ENCODE measurements at places on chromosomes 1 and 21.

GRCh38 chr1:46368791-46369190 is 25.3 kb upstream of the FAAH start:
- no peak for DNase-seq

- DNase-seq, result no peak
Measured at GRCh38 chr21:24881506-24881905, 725.8 kb downstream of the MRPL39 start.

GRCh38 chr1:24558902-24559791 is 3.3 kb downstream of the NCMAP start:
- peak; percentile 28 for DNase-seq

GRCh38 chr1:207997486-207998268 is 86.8 kb upstream of the CD34 start:
- DNase-seq, result peak; percentile 35

- DNase-seq, result peak; percentile 7
Measured at GRCh38 chr21:25733859-25734653, 648 bp downstream of the ATP5PF start.

GRCh38 chr21:29436650-29437049 is 137.9 kb downstream of the BACH1 start:
- no peak for DNase-seq

DNA sequence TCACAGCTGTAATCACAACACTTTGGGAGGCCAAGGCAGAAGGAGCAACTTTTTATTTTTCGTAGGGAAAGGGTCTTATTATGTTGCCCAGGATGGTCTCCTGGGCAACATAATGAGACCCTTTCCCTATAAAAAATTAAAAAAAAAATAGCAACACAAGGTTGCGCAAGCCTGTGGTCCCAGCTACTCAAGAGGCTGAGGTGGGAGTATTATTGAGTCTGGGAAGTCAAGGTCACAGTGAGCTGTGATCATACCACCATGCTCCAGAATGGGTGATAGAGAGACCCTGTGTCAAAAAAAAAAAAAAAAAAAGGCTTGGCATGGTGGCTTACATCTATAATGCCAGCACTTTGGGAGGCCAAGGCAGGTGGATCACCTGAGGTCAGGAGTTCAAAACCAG is 131.6 kb downstream of the TRIM33 start:
- DNase-seq, result no peak

DNA sequence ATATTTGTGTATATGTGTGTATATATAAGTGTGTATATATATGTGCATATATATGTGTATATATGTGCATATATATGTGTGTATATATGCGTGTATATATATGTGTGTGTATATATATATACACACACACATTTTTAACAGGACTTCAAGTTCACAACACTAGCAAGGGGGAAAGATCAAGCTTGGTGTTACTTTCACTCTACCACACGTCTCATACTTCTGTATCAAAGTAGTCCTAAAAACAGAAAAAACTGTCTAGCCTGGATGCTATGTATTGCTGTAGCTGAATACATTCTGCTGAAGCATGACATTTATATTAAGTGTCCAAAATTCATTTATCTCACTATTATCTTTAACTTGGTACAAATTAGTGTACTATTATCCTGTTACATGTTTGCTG is 17.9 kb upstream of the ATP6V1G3 start:
- DNase-seq, result no peak

DNA sequence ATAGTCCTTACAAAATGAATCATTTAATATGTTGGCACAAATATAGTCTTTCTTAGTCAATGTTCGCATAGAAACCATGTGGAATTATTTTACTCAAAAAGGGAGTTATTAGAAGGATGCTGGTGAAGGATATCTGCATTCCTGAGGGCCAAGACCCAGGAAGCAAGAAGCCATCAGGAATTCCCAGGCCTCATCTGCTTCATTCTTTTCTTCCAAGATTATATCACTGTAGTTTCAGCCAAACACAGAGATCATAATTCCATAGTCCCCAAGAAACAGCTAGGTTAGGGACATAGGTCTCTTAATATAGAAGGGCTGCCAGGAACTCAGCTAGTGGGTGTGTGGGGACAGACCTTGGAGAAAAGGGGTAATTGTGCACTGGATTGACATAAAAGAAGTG is 28.6 kb upstream of the DISC1 start:
- no peak for DNase-seq

DNA sequence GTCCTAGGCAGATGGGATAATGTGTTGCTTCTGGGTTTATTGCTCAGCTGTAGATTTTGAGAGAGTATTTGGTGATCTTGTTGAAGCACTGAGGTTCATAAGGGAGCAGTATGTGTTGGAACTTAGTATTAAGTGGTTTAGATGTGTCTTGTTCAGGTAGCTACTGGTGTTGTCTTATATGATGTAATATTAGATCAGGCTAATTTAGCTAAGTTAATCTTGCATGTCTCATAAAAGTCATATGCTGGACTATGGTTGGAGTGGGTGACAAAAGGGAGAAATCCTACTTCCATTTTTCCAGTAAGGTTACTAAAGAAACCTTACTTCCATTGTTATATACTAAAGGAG is 196.4 kb downstream of the CLEC20A start:
- no peak for DNase-seq

GRCh38 chr21:46150491-46151121 is 4.8 kb downstream of the FTCD start:
- DNase-seq, result no peak

DNA sequence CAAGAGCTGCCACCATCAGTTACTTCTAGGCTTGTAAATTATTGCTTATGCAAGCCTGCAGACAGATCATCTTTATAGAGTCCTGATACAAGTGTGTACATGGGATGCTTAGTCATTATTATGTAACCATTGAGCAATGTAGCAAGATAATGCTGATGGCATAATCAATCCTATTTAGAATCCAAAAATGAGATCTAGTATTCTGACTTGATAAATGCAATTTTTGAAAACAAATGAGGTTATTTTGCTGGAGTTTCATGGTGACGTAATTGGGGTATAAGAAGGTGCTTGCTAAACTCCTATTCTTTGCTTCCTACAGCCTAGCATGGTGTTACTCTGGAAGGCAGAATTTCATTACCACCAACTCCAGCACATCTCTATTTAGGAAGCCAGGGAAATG is 801.7 kb upstream of the PRMT6 start:
- no peak for DNase-seq

GRCh38 chr1:58333511-58333910 is 213.0 kb downstream of the OMA1 start:
- no peak for DNase-seq

DNA sequence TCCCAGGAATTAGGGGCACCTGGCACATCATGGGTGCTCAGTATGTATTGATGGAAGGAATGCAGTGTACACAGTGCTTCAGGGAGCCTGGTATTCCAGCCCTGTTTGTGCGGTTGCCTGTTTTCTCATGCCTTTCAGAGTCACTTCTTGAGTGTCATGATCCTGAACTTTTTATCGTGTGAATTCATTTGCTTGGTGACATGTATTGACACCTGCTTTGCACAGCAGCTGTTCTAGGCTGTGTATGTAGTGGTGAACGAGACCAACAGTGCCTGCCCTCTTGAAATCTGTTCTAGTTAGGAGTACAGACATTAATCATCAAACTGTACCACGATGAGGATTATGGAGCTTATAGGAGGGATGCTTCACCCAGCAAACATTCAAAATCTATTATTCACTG is 6.1 kb downstream of the HTR6 start:
- DNase-seq, result no peak

GRCh38 chr1:64006276-64007051 is 197.0 kb upstream of the UBE2U start:
- peak; percentile 18 for DNase-seq

DNA sequence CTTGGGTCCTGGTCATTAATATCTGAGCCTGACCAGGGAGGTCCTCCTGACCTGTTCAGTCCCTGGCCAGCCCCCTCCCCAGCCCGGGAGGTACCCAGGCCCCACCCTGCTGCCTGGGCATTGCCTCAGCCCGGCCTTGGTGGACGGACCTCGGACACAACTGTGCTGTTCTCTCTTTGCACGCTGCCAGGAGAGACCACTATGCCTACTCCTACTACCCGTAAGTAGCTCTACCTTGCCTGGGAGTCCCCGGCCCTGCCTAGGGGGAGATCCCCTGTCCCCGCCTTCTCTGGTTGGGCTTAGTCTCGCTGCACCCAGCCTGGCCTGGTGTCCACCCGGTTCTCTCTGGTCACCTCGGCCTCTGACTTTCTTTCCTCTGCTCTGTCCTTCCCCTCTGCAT is 53.2 kb downstream of the PTPRU start:
- no peak for DNase-seq

DNA sequence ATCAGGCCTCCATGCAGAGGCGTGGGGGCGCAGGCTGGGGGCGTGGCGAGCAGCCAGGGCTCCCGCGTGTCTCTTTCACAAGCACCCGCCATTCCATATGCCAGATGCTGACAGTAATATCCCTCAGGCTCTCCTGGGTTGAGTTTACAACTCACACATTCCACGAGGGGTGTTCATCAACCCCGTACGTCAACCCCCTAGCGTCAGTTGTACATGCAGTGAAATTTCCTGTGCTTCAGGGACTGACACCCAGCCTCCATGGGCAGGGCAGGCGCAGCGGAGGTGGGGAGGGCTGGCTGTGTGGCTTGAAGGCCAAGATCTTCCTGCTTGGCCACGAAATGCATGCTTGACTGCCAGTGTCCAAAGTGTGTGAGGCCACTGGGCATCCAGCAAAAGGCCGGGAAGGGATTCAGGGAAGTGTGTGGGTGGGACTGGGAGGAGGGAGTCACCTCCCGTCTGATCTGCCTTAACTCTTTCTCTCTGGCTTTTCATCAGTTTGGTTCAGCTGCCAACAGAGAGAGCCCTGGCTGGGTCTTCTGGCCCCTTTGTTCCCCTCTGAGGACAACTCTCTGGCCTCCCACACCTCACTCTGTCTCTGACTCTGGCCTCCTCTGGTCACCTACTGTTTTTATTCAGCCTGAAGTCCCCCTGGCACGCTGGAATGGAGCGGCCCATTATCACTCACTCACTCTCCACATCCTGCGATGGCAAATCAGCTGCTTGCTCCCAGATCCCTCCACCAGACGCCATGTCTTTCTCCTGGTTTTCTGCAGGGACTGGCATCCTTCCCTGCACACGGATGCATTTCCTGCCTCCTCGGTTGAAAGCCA is 33.8 kb downstream of the CLIC6 start:
- peak; percentile 91 for DNase-seq

DNA sequence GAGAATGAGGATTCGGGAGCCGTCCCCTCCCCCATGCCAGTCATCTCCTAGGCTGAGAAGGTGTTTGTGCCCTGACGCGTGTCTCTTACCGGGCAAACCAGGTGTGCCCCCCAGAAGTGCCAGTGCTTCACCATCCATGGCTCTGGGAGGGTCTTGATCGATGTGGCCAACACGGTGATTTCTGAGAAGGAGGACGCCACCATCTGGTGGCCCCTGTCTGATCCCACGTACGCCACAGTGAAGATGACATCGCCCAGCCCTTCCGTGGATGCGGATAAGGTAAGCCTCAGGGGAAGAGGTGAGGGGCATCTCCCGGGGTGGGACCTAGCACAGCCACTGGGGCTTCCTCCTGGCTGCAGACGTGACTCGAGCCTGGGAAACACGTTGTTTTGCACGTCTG is 959 bp downstream of the PADI6 start:
- no peak for DNase-seq

GRCh38 chr1:12544992-12545391 is 73.0 kb downstream of the DHRS3 start:
- DNase-seq, result no peak

GRCh38 chr1:172144445-172145061 is 275.9 kb upstream of the C1orf105 start:
- DNase-seq, result peak; percentile 98

GRCh38 chr1:111735858-111736544 is 3.2 kb downstream of the INKA2 start:
- no peak for DNase-seq

DNA sequence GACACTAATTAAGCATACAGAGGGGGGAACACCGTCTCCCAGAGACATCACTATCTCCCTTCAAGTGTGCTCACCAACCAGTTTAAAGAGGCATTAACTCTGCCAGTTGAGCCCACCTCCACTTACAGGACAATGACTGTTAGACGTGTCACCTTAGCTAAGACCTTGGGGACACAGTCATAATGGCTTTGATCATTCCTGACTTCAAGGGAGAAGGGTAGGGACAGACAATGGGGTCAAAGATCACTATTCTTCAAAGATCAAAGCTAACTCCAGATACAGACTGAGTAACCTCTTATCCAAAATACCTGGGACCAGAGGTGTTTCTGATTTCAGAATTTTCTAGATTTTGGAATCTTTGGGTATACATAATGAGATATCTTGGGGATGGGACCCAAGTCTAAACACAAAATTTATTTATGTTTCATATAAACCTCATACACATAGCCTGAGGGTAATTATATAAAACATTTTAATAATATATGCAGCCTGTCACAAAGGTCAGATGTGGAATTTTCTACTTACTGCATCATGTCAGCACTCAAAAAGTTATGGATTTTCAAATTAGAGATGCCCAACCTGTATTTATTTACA is 246.1 kb downstream of the SLC45A1 start:
- DNase-seq, result no peak

DNA sequence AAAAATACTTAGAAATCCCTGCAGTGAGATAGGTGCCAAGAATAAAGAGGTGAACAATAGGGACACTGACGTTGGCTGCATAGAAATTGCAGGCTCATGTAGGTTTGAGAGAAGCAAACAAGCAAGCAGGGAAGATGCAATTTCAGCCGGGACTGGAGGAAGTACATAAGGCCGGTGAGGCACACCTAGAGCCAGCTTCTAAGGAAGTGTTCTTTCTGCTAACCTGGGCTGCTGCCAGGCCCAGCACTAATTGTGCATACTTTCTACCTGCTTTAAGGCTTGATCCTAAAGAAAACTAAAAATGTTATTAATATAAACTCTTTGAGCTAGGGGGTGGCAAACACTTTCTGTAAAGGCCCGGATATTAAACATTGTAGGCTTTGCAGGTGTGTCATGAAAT is 71.0 kb downstream of the LMO4 start:
- DNase-seq, result no peak

- no peak for DNase-seq
Measured at GRCh38 chr1:212981025-212981495, 30.7 kb downstream of the VASH2 start.

GRCh38 chr21:36694593-36695282 is 4.2 kb upstream of the SIM2 start:
- DNase-seq, result no peak

DNA sequence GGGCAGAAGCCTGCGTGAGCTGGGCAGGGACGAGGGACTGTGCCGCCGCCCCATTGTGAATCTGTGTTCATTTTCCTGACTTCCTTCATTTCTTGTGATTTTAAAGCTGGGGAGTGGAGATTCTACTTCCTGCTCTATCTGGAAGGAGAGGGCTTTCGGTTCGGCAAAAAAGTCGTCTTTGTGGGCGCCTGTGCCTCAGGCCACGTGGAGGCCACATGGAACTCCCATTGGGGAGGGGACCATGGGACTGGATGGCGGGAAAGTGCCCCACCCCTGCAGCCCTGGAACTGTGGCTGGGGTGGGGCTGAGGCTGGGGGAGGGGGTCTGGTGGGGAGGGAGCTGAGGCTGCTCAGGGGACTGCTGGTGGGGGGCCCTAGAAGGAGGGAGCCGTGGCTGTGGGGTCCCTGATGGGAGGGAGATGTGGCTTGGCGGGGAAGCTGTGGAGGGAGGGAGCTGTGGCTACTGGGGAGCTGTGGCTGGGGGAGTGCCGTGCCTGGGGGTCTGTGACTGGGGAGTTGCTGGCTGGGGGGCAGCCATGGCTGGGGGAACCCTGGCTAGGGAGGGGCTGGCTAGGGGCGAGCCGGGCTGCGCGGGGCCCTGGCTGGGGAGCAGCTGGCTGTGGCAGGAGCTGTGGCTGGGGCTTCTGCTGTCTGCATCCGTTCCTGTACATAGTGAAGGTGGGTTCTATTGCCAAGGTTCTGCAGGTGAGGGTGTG is 31.5 kb downstream of the COL18A1 start:
- DNase-seq, result no peak

Data from GM04504 (cell line).